ENCODE measurements at places on chromosomes 7 and 10. TPM values are rescaled to one million over a fixed set of nuclear protein-coding genes. Genes with fewer than 3 reads are reported as not detected.

DNA sequence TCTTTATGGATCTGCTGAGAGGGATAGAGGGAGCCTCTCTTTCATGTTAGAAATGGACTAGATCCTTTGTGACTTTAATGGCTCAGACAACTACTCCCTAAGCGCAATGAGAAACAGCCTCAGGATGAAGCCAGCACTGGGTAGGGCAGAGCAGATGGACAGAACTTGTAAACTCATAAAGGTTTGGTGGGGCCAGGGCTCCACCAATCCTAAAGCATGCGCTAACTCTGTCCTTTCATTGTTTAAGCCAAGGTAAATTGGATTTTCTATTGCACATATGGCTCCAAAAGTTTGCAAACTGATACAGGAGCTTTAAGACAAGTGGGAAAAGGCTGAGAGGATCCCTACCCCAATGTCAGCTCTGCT, 178.1 kb upstream of the MEOX2 start:
- no peaks in the 10 kb centered on the region for H3K36me3 ChIP-seq
- no peak overlapping the region for H3K27ac ChIP-seq
- H3K4me1 ChIP-seq = no peaks in the 10 kb centered on the region
- H3K27me3 ChIP-seq = no peaks in the 10 kb centered on the region
- DNase-seq = no peak

LLCFC1 gene
- not detected for total RNA-seq

HOXA6 gene
- total RNA-seq = not detected

DNA sequence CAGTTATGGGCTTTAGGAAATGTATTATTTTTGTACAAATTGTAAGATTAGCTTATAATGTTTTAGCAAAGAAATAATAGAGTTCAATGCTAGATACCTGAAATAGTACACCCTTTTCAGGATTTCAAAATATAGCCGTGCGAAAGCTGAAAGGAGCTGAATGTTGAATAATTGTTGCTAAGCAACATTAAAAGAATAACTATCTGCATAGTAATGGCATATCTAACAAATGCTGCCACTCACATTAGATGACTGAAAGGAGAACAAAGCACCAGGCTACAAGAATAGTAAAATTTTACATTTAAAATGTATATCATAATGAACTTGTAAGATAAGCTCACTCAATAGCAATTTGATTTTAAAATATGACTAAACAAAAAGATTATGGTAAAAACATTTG, 82.5 kb downstream of the SDHAF3 start:
- no peaks in the 10 kb centered on the region for H3K27me3 ChIP-seq
- H3K27ac ChIP-seq = no peak overlapping the region
- H3K4me3 ChIP-seq = no peak overlapping the region
- DNase-seq = no peak

NYAP1 gene
- total RNA-seq = 1.00 TPM

STEAP4 gene
- total RNA-seq = 4.2 TPM

LFNG gene
- 42.9 TPM for total RNA-seq

DNA sequence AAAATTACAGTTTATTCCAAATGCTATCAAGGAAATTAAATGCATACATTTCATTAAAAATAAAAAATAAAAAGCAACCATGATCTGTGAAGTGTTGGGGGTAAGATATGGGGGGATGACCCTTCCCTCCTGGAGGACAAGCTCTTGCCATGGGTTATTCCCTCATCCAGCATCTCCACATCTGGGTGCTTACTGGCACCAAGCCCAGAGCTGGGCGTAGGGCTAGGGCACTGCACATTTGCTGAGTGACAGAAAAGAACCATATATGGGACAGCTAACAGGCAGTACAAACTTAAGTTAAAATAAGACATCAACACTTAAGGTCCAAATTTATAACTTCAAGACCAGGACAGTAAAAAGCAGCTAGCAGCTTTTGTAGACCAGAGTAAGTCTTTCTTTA, 10.2 kb downstream of the CCDC6 start:
- no peak overlapping the region for H3K4me3 ChIP-seq
- H3K4me1 ChIP-seq = peaks cover 84% of the 10 kb centered on the region
- no peaks in the 10 kb centered on the region for H3K36me3 ChIP-seq
- H3K27ac ChIP-seq = peak overlapping the region; percentile 67

DNA sequence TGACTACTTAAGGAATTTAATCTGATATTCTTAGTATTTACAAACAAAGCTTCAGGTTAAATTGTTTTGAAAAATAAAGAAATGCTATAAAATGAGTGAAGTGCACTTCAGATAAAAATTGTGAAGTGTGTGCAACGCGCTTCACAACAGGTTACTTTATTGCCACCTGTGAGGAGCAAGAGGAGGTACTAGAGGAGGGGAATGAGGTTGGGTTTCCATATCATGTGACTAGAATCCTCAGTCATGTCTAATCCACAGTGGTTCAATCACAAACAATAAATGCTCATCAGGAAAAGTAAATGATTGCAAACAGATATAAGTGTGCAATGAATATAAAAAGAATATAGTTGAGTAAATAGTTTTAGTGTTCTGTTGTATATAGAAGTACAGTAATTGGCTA, 34.5 kb upstream of the CD36 start:
- H3K36me3 ChIP-seq = no peaks in the 10 kb centered on the region
- peaks cover 20% of the 10 kb centered on the region for H3K4me1 ChIP-seq
- no peak overlapping the region for H3K27ac ChIP-seq

- peaks cover 4% of the 10 kb centered on the region for H3K4me1 ChIP-seq
- peak overlapping the region; percentile 57 for H3K4me3 ChIP-seq
- H3K27ac ChIP-seq = peak overlapping the region; percentile 64
- H3K27me3 ChIP-seq = no peaks in the 10 kb centered on the region
- DNase-seq = peak; percentile 90
Measured at GRCh38 chr10:88880282-88881076, 434 bp downstream of the STAMBPL1 start.

ASIC3 gene
- 0.60 TPM for total RNA-seq

GRCh38 chr7:117973975-117974374, 100.7 kb upstream of the CTTNBP2 start:
- H3K27ac ChIP-seq = no peak overlapping the region
- no peak for DNase-seq
- no peaks in the 10 kb centered on the region for H3K4me1 ChIP-seq
- H3K4me3 ChIP-seq = no peak overlapping the region
- H3K27me3 ChIP-seq = no peaks in the 10 kb centered on the region
- no peaks in the 10 kb centered on the region for H3K36me3 ChIP-seq

GRCh38 chr10:77541944-77542343, 95.7 kb downstream of the KCNMA1 start:
- H3K4me3 ChIP-seq = no peak overlapping the region
- H3K36me3 ChIP-seq = no peaks in the 10 kb centered on the region
- H3K27ac ChIP-seq = no peak overlapping the region
- no peaks in the 10 kb centered on the region for H3K27me3 ChIP-seq
- H3K4me1 ChIP-seq = no peaks in the 10 kb centered on the region
- no peak for DNase-seq

FFAR4 gene
- 0.43 TPM for total RNA-seq

DNA sequence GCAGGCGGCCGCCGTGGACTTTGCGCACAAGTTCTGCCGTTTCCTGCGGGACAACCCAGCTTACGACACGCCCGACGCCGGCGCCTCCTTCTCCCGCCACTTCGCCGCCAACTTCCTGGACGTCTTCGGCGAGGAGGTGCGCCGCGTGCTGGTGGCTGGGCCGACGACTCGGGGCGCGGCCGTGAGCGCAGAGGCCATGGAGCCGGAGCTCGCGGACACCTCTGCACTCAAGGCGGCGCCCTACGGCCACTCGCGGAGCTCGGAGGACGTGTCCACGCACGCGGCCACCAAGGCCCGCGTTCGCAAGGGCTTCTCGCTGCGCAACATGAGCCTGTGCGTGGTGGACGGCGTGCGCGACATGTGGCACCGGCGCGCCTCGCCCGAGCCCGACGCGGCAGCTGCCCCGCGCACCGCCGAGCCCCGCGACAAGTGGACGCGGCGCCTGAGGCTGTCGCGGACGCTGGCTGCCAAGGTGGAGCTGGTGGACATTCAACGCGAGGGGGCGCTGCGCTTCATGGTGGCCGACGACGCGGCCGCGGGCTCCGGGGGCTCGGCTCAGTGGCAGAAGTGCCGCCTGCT, 14.1 kb downstream of the SH2B2 start:
- no peak overlapping the region for H3K4me3 ChIP-seq
- no peak for DNase-seq
- no peak overlapping the region for H3K27ac ChIP-seq
- H3K4me1 ChIP-seq = no peaks in the 10 kb centered on the region

AZGP1 gene
- 232 TPM for total RNA-seq

NPC1L1 gene
- total RNA-seq = 0.42 TPM

DNA sequence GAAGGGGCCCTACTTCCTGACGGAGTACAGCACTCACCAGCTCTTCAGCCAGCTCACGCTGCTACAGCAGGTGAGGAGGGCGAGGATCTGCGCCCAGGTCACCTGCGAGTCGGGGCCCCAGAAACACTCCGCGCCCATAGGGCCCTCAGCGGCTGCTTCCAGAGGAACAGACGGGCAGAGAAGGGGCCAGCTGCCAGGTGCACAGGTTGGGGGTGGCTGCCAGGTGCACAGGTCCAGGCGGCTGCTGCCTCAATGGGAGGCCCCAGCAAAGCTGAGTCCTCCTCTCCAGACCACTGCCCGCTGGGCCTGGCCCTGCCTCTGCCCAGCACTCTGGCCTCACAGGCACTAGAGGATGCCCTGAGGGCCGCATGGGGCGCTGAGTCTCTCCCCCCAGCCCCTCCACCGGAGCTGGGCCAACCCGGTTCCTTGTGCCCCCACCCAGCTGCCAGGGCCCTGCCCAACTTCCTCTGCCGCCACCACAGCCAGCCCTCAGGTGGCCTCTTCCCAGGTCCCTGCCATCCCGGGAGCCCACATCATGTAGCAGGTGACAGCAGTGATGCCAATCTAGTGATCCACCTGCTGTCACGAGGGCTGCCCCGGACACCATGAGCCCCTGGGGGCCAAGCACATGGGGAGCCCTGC, 17.0 kb upstream of the UTF1 start:
- no peaks in the 10 kb centered on the region for H3K27me3 ChIP-seq
- no peak overlapping the region for H3K4me3 ChIP-seq
- DNase-seq = peak; percentile 12

CYP26C1 gene
- 0.08 TPM for total RNA-seq

- no peak overlapping the region for H3K4me3 ChIP-seq
- no peaks in the 10 kb centered on the region for H3K36me3 ChIP-seq
- H3K4me1 ChIP-seq = no peaks in the 10 kb centered on the region
- H3K27me3 ChIP-seq = no peaks in the 10 kb centered on the region
- H3K27ac ChIP-seq = no peak overlapping the region
Measured at GRCh38 chr10:117651121-117651520, 108.6 kb downstream of the EMX2 start.

ANKRD1 gene
- total RNA-seq = 0.12 TPM

ACTL6B gene
- 0.64 TPM for total RNA-seq

RALA gene
- 19.1 TPM for total RNA-seq

DNA sequence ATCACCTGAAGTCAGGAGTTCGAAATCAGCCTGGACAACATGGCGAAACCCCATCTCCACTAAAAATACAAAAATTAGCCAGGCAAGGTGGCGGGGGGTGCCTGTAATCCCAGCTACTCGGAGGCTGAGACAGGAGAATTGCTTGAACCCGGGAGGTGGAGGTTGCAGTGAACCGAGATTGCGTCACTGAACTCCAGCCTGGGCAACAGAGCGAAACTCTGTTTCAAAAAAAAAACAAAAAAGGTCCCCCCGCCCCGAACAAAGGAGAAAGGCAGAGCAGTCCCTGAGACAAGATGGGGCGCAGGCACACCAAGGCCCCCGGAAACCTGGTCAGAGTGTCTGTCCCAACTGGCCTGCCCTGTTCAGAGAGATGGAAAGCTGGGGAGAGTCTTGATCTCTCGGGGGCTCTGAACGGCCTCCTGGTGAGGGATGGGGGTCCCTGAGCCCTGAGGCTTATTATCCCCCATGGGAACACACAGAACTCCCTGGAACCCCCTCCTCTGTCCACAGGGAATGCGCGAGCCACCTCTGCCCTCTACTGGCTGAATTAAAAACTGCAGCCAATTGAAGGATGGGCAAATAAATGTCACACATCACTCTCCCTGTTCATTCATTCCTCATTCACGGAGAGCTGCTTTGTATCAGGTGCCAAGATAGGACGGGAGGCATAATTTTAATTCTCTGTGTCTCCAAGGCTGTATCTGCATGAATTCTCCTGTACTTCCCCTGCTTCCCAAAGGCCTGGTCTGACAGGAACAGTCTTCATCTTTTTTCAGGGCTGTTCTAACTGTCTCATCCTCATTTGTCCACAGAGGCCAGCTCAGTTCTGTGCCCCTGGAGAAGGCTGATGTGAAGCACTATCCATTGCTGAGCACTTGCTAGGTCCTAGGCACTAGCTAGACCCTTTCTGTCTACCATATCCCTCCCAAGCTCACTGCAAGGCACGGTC, 28.9 kb downstream of the MAT1A start:
- no peak overlapping the region for H3K27ac ChIP-seq
- DNase-seq = no peak
- no peak overlapping the region for H3K4me3 ChIP-seq
- H3K36me3 ChIP-seq = no peaks in the 10 kb centered on the region
- no peaks in the 10 kb centered on the region for H3K27me3 ChIP-seq

TBRG4 gene
- 15.6 TPM for total RNA-seq

DNA sequence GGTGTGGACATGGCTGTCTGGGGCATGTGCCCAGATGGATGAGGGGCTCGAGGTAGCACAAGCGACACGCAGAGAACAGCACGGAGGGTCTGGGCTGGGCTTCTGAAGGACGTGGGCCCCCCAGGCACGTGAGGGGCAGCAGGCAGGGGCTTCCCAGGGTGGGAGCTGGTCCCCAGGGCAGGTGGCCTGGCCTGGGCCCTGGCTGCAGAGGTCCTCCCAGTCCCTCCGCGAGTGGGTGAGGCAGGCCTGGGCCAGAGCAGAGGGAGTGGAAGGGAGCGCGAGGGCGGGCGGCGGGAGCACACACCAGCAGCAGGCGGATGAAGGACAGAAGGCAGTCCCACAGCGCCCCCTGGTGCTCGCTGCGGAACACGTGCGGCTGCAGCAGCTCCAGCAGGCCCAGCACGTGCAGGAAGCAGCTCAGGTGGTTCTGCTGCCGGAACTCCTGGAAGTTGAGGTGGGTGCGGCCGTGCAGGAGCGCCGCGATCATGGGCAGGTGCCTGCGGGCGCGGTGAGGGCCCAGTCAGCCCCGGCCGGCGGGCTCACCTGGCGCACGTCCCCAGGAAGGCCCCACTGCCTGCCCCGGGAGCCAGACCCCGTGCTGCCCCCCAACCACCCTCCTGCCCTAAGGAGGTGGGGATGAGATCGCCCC, 14.7 kb upstream of the MICALL2 start:
- peaks cover 28% of the 10 kb centered on the region for H3K36me3 ChIP-seq
- no peaks in the 10 kb centered on the region for H3K4me1 ChIP-seq
- H3K27ac ChIP-seq = no peak overlapping the region
- H3K27me3 ChIP-seq = no peaks in the 10 kb centered on the region
- DNase-seq = peak; percentile 94

All from pancreas (tissue), 10 donors.